ENCODE measurements at places on chromosomes 7 and 10.
A peak's percentile ranks its signal among the peaks of the same experiment; 100 is the strongest.

DNA sequence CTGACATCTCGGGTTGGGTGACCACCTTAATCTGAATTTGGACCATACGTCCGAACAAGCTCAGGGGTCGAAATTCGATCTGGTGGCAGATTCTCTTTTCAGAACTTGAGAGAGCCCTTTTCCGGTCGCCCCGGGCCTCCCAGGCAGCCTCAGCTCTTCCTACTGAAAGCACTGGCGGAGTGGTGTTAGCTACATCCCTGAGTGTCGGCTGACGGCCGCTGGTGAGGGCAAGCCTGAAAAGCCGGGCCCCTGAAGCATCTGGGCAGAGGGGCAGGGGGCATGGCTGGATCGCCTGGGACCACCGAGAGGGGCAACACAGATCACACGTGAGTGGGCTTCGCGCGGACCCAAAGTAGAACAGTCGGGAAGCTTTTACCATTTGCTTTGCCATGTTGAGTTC, 116.1 kb downstream of the SMURF1 start:
- no peak for DNase-seq

DNA sequence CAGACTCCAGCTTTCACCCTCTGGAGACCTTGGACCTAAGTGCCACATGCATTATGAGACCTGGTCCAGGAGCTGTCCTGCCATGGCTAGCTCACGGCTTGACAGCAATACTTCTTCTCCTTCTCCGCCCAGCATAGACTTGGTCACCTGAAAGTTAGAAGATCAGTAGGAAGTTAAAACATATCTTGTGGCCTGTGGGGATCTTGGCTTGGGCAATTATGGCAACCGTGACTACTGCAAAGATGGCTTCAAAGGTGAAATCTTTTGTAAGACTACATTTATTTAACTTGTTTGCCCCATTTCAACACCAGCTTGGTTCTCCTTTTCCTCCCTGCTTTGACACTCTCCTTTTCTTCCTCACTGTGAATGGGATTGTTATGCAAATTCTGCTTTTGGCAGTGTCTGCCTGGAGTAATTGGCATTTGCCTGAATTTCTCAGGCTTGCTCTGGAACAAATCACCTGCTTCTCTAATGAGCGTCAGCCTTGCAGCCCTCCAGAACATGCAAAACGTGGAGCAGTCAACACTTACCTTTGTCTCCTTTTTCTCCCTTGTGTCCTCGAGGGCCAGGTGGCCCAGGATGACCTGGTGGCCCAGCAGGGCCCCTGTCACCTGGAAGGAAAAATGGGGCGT, 53.4 kb downstream of the COL17A1 start:
- no peak for DNase-seq

- DNase-seq, result no peak
Observed at GRCh38 chr10:32357056-32357735, 10.2 kb upstream of the EPC1 start.

DNA sequence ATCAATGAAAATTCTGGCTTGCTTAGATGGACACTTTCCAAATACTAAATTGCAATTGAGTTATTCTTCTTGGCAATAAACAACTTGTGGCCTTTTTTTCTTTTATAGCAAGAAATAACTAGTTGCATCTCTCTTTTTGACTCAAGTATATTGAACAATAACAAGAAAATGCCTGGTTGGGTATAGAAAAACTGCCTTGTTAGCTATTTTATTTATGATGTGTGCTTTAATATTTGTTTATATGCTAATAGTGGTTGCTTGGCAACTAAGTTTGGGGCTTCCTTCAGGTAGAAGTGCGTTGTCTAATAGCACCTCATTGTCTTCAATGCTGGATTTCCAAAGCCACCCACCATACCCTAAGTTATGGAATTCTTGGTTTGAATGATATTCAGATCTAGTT, 30.1 kb upstream of the PPP1R3C start:
- no peak for DNase-seq

DNA sequence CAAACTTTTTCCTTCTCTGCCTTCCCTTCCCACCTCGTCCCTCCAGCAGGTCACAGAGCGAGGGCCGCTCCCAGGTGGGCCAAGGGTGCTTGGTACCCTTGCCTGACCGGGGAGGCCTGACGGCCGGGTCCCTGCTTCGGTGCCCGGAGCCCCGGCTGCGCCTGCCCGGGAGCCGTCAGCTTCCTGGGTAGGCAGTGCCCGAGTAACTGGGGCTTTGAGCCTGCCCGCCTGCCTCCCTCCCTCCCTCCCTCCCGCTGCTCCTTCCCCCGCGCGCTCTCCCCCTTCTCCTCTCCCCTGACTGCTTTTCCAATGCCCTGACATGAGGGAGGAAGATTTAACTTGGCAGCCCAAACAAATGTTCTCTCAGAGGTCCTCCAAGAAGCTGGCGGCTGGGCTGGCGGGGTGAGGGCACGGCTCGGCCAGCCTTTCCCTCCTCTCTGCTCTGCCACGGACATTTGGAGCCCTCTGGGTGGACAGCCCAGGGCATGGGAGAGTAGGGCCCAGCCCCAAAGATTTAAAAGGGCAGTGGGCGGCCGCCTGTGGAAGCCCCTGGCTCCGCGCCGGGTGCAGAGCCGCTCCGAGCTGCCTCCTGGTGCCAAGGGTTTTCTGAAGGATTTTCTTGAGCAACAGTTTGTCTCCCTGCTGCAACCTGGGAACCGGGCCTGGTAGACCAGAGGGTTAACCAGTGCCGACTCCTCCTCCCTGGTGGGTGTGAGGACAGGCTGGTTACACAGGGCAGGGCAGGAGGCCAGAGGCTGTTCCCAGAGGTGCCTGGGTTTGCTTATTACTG, 2.0 kb downstream of the ZMIZ1 start:
- DNase-seq, result peak; percentile 24

- DNase-seq, result no peak
Observed at GRCh38 chr7:6243168-6243567, 29.3 kb downstream of the CYTH3 start.
